SK-MEL-5 (cell line): ENCODE measurements at places on chromosomes 1 and 21. TPM values are rescaled to one million over a fixed set of nuclear protein-coding genes. Genes with fewer than 3 reads are reported as not detected.

The COL6A1 gene
- 8.5 and 10.1 TPM in 2 replicates for total RNA-seq

The ACKR1 gene
- total RNA-seq: not detected in 2 replicates

DNA sequence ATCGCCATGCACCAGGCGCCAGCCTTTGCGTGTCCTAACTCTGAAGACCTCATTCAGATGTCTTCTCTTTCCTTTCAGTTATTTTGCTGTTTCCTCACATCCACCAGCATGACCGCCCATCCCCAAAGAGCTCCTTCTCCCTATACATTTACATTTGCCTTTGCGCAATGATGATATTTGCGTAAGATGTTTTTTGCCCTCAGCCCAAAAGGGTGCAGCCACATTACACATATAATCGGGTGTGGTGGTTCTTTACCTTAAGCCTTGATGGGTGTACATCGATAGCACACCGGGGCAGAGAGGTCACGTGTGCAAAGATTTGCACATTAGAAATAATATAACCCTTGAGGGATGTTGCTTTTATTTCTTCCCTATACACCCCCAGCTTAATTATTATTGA lies 192.8 kb downstream of the HUNK start:
- DNase-seq: no peak

GRCh38 chr21:42209801-42210479 lies 9.0 kb upstream of the ABCG1 start:
- no peak for DNase-seq

- no peak for DNase-seq
These were observed 6.4 kb downstream of the DMRTA2 start for GRCh38 chr1:50416553-50417453.
